Astrocyte (in vitro differentiated cells and primary cell): ENCODE measurements at places on chromosomes 4 and X. TPM values are rescaled to one million over a fixed set of nuclear protein-coding genes. Genes with fewer than 3 reads are reported as not detected.

Gene AKAP14
- total RNA-seq: not detected in 2 replicates

GRCh38 chr4:115213716-115214115, 100.3 kb upstream of the NDST4 start:
- no peaks in the 10 kb centered on the region for H3K27me3 ChIP-seq
- DNase-seq: no peak
- no peak overlapping the region for H3K27ac ChIP-seq

GRCh38 chrX:11953615-11954014, 184.7 kb upstream of the FRMPD4 start:
- no peak overlapping the region for H3K4me3 ChIP-seq
- H3K27me3 ChIP-seq: no peaks in the 10 kb centered on the region
- no peaks in the 10 kb centered on the region for H3K36me3 ChIP-seq
- H3K27ac ChIP-seq: peak overlapping the region; percentile 78
- DNase-seq: peak; percentile 93
- peaks cover 25% of the 10 kb centered on the region for H3K4me1 ChIP-seq

DNA sequence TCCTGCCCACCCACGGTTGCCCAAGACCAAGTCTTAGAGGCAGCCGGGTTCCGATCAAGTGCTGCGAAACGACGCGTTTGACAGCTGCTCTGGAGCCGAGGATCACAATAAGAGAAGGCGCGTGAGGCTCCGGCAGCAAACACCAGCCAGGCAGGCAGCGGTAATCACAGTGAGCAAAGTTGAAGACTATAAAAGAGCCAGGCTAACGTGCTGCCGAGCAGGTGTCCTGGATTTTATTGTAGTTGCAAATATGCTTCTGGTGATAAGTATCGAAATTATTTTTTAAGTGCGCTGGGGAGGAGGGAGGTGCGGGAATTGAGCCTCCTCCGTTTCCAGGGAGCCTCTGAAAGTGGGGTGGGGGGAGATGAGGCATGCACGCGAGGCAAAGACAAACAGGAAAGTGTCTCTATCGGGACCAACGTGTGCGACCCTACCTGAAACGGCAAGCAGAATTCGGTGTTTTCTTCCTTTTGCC, 590 bp downstream of the GABRA2 start:
- no peak overlapping the region for H3K27ac ChIP-seq
- no peaks in the 10 kb centered on the region for H3K36me3 ChIP-seq
- H3K4me1 ChIP-seq: no peaks in the 10 kb centered on the region
- DNase-seq: no peak

GRCh38 chrX:71256051-71256450, 2.1 kb upstream of the ZMYM3 start:
- H3K27ac ChIP-seq: no peak overlapping the region
- peak; percentile 6 for DNase-seq
- H3K27me3 ChIP-seq: no peaks in the 10 kb centered on the region
- H3K4me3 ChIP-seq: no peak overlapping the region
- H3K4me1 ChIP-seq: peaks cover 10% of the 10 kb centered on the region
- H3K36me3 ChIP-seq: no peaks in the 10 kb centered on the region

Gene C4orf50
- 0.16 and 0.17 TPM in 2 replicates for total RNA-seq
